ENCODE measurements at places on chromosomes 2 and 18. TPM values are rescaled to one million over a fixed set of nuclear protein-coding genes. Genes with fewer than 3 reads are reported as not detected.

The EGR4 gene
- not detected for total RNA-seq

The TUBA3D gene
- total RNA-seq: not detected

The CAPN13 gene
- not detected for total RNA-seq

The FBXO48 gene
- total RNA-seq: 0.28 TPM

The DIPK1C gene
- not detected for total RNA-seq

The ZSWIM2 gene
- total RNA-seq: 0.09 TPM

The STEAP3 gene
- 18.2 TPM for total RNA-seq

The RAPGEF4 gene
- 1.9 TPM for total RNA-seq

The LRRC30 gene
- not detected for total RNA-seq

The TSHZ1 gene
- total RNA-seq: 4.8 TPM

The CHRNA1 gene
- total RNA-seq: 0.14 TPM

The ALPG gene
- total RNA-seq: not detected

The SERPINB13 gene
- not detected for total RNA-seq

The UGT1A8 gene
- total RNA-seq: 0.71 TPM

The RESP18 gene
- total RNA-seq: not detected

The WDSUB1 gene
- total RNA-seq: 9.0 TPM

The DYNAP gene
- not detected for total RNA-seq

The LRP2 gene
- not detected for total RNA-seq

Measured in smooth muscle cell of bladder (primary cell).